Stimulated activated CD8-positive, alpha-beta memory T cell treated with anti-CD3 and anti-CD28 coated beads, Interleukin-4, amount 100 ng/mL, for 4 hours (primary cell): ENCODE measurements at places on chromosomes 3 and 15.

DNA sequence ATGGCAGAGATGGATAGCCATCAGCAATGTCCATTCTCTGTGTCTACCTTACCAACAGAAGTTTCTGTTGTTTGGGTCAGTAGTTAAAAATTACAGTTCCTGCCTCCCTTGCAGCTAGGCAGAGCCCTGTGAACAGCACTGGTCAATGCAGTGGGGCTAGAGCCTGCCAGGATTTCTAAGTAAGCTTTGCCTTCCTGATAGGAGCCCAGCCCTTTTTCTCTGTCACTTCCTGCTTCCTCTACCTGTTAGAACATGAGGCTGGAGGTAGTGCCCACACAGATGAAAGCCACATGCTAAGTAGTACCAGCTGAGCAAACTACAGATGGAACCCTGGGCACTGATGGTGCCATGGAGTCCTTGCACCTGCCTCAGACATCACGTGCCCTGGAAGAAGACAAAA, 45.0 kb downstream of the MGLL start:
- no peak for DNase-seq

DNA sequence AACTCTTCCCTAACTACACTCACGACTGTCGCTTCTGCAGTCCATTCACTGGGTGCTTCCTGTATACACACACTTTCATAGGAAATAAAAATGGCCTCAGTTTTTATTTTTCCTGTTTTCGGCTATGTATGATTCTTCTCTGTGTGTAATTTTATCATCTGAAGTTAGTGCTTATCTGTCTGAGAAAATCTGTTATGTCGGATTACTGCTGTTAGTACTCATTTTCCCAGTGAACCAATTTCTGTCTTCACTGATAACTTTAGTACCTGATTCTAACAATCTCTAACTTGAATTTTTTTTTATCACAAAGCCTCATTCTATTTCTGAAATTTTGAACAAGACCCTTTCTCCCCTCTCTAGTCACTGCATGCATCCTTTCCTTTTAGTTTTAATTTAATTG, 20.9 kb downstream of the RAB5A start:
- no peak for DNase-seq

GRCh38 chr3:141379250-141379966, 11.1 kb downstream of the ZBTB38 start:
- DNase-seq: no peak

GRCh38 chr15:59307165-59307537, 65.5 kb downstream of the MYO1E start:
- no peak for DNase-seq

DNA sequence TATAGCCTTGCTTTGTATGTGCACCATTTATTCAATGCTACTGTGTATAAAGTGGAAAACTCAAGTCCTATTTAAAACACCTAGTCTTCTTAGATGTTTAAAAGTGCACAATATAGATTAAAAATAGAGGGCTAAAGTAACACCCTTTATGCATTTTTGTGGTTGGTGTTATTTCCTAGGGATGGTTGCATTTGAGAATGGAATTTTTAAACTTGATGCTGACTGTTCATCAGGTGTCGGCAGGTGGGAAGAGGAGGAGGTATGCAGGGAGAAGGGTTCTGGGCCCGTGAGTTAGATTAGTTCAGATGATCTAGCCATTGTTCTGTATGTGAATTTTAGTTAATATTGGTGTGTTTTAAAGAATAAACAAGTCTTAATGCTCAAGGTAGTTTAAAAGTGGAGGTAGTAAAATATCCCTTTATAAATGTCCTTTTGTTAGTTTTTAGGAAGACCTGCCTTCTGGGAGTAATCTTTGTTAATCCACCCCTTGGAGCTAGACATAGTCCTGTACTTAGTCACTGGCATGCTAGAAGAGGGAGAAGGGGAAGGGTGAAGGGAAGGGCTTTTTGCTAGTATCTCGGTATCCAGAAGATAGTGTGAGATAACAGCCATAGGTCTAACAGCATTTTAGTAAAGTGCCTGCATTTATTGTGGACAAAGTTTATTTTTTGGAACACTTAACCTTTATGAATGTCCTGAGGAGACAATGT, 8.1 kb upstream of the SRPRB start:
- DNase-seq: no peak

DNA sequence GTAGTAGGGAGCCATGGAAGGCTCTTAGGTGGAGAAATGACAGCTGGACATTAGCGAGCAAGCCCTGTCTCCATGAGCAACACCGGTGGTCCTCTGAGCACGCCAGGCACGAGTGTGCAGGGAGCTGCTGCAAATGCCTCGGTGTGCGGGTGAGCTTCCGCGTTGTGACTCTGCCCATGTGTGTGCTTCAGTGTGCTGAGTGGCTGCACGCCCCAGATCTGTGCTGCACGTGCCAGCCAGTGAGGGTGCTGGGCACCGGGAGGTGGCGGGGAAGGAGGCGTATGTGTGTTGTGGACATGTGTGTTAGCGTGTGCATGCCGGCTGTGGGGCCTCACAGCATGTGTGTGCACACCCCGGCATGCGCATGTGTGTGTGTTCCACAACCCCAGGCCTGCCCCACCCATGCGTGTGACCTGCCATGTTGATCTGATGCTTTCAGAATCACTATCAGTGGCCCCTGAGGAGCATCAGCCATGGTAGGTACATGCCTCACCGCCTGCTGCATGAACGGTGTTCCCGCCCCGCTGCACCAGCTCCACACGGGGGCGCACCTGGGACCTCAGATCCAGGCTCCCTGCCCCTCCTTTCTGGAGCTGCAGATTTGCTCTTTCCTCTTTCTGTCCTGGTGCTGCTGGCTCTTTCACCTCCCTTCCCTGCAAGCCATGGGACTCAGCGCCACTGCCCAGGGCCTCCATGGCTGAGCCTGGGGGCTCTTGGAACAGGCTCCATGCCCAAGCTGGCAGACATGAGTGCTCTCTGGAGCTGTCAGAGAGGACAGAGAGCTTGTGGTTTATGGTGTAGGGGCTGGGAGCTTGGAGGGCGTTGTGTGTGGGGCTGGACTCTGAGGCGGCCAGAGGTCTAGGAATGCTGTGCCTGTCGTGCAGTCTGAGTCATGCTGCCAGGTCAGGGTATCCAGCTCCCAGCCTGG, 169.4 kb downstream of the TBC1D2B start:
- DNase-seq: peak; percentile 12

- DNase-seq: no peak
Measured at GRCh38 chr3:69786854-69787253, 47.6 kb downstream of the MITF start.

DNA sequence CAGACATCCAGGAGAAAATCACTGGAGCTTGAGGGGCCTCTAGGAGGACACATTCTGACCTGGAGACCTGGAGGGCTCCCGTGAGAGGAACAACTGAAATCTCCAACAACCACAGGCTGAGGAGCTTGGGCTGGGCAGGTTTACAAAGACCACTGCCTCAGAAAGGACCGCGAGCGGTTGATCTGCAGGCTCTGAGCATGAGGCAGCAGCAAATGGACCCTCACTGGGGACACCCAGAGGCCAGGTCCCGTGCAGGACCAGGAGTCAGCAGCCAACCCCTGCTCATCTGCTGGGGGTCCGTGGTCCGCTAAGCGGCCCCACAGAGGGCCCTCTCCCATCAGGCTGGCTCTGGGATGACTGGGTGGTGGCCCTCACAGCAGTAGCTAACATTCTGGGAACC, 10.5 kb upstream of the EPHB3 start:
- DNase-seq: no peak

DNA sequence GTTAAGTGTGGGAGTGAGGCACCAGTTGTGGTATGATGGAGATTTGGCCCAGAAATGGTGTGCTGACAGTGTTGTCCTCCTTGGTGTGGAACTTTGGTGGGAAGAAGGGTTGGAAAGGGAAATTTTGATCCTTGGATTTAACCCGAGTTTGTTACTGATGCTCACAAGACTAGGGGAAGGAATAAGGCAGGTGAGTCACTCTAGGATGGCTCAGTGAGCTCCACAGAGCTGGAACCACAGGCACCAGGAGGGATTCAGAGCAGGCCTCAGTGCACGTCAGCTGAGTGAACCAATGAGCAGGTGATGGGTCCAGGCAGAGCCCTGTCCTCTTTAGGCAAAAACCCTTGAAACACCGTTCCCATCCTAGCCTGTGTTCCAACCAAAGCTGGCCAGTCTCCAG, 11.4 kb downstream of the CHRD start:
- DNase-seq: no peak

DNA sequence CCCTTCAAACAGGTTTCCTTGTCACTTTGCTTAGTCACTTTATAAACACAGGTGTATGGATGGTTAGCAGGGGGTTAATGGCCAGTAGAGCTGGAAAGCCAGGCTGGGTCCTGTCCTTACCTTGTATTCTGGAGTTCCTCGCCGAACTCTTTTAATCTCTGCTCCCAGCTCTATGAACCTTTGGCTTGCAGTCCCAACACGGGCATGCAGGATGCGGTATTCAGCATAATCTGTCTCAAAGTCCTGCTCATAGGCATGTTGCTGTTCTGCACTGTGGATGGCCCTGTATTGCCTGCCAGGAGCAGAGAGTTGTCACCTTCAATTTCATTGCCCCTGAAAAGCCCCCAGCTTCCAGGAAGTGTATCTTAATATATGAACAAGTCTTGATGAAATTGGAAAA, 2.7 kb downstream of the ELL3 start:
- DNase-seq: no peak

GRCh38 chr3:150314248-150315004, 93.7 kb upstream of the TSC22D2 start:
- no peak for DNase-seq

- no peak for DNase-seq
Measured at GRCh38 chr15:36590838-36591237, 11.4 kb downstream of the CDIN1 start.
